Esophagus muscularis mucosa (tissue), 4 donors: ENCODE measurements at places on chromosomes 12 and 14. TPM values are rescaled to one million over a fixed set of nuclear protein-coding genes. Genes with fewer than 3 reads are reported as not detected.

Gene CLEC9A
- total RNA-seq, result not detected

Gene AKAP6
- total RNA-seq, result 35.3 TPM

DNA sequence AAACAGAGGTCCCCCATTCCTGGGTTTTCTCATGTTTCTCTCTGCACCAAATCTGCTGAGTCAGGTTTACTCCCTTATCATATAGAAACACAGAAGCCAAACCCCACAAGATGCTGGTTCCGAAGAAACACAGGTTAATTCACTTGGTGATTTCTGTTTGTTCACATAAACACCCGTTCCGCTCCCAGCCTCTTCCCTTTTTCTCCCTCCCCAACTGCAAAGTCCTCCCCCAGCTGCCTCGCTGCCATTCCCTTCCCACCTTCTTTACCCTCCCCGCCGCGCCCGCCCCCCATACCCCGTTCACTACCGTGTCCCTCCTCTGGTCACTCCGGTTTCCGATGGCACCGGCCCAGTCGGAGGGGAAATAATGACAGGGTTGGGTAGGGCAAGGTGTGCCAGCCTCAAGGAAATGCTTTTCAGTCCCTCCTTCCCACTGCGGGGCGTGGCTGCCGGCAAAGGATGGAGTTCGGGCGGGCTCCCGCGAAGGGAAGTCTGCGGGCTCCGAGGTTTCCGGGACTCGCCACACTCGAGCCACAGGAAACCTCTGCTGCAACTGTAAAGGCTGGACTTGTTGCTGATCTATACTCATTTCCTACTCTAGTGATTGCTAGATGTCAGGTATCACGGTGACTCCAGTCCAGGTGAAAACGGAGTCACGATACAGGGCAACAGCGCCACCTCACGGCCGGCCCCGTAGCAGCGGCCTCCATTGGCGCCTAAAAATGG lies at the start of gene STYK1:
STYK1 (minus strand) TSS at position 394 of the 726 bp plus-strand sequence. CDS start 39,434 bp downstream, outside the sequence.
- DNase-seq, result no peak

Gene ACRBP
- total RNA-seq, result 3.3 TPM

Gene AICDA
- not detected for total RNA-seq

Gene ADAM21
- not detected for total RNA-seq

- no peak for DNase-seq
These were observed 415.5 kb downstream of the PCNX1 start for GRCh38 chr14:71322655-71323250.

Gene FAIM2
- total RNA-seq, result 7.2 TPM

DNA sequence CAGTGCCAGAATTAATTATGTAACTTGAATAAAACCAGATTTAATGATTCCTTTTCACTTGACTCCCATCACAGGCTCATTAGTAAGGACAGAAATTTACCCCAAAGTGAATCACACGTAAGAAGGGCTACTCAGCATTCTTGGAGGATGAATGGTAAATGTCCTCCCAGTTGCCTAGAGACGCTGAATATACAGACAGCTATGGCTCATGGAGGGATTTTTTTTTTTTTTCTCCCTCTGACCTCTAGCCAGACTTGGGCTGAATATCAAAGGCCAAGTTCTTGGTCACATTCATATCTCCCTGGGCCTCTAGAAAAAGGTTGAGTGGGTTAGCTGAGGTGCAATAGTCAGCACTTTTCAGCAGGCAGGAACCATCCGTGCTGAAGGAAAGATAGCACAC lies 77.5 kb downstream of the PHLDA1 start:
- no peak for DNase-seq

Gene TGFB3
- 17.6 TPM for total RNA-seq

GRCh38 chr12:89948271-89949175 lies 239.9 kb upstream of the ATP2B1 start:
- no peak for DNase-seq

GRCh38 chr14:58872061-58872460 lies 234.3 kb downstream of the DACT1 start:
- no peak for DNase-seq

GRCh38 chr14:99036611-99037293 lies 235.2 kb downstream of the BCL11B start:
- DNase-seq, result no peak

DNA sequence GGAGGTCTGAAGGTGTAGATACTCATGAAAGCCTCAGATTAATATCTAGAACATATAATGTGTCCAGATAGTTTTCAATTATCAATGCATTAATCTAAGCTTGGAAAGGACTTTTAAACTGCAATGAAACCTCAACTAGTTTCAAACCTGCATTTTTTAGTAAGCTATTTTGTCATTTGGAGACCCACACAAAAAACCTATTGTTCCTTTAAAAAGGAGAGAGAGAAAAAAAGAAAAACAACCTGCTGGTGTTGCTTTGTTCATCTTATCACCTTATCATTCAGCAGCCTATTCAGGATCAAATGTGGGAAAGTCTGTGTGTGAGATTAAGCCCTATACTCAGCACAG lies 215.7 kb upstream of the PLEKHG7 start:
- DNase-seq, result no peak

Gene MGST1
- 45.7 TPM for total RNA-seq

Gene APOLD1
- 49.4 TPM for total RNA-seq

GRCh38 chr12:31633464-31633863 lies 26.0 kb upstream of the ETFBKMT start:
- no peak for DNase-seq

GRCh38 chr12:89965993-89966392 lies 257.4 kb upstream of the ATP2B1 start:
- DNase-seq, result no peak

DNA sequence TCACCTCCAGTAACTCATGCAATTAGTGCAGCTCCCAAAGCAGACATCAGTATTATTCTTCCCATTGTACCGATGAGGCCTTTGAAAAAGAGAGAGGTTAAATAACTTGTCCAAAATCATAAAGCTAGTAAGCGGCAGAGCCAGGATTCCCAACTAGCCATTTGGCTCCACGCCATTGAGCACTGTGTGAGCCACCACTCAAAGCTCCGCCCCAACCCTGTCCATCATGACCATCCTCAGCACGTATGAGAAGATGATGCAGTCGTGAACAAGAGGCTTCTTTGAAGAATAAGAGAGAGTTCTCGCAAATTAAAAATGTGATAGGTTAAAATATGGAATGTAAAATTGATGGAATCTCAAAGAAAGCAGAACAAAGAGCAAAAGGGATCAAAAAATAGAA lies 14.6 kb downstream of the CLMN start:
- no peak for DNase-seq

DNA sequence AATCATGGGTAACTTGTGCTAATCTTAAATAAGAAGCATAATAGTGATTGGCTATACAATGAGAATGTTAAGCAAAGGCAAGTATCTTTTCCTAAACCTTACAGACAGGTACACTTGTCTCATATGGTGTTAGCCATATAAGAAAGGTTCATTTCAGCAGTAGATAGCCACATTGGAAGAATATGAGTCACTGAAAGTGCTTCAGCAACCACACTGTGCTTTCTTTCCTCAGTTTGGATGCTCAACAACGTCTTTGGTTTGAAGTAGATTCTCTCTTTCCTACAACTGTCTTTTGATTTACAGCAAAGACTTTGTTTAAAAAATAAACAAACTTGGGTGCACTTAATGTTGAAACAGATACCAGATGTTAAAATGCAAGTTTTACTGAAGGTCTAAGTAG lies 8.9 kb downstream of the DDHD1 start:
- DNase-seq, result no peak

DNA sequence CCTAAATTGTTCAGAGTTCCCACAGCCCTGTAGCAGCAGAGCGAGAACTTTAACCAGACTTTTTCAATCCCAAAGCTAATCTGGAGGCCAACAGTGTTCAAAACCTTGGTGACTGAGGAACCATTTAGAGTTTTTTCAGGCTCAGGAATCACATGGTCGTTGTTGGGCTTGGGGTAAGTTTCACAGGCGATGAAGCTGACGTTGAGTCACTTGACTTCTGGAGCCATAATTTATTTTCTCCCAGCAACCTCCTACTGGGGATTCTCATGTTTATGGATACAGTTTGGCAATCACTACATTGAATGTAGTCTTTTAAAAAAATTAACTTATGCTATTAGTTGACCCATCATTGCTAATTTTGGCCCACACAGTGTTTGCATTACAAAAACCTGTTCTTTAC lies 34.5 kb downstream of the SSPN start:
- no peak for DNase-seq

- no peak for DNase-seq
These were observed 10.7 kb upstream of the LYZ start for GRCh38 chr12:69337311-69338090.

DNA sequence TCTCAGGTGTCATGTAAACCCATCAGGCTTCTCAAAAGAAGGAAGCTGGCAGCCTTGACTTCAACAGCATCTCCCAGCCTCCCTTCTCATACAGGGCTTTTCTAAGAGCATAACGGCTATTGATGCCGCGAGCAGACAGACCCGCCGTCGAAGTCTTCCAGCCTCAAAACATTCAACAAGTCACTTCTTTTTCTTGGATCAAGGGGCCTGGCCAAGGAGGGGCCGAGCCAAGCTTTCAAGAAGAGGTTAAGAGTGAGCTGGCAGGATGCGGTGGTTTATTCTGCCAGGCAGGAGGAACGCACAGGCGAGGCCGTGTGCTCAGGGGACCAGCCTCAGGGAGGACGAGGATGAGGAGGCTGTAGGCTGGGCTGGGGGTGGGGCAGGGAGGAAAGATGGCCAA lies 102.9 kb upstream of the RFLNA start:
- DNase-seq, result no peak

- no peak for DNase-seq
These were observed 60.4 kb downstream of the KITLG start for GRCh38 chr12:88519802-88520435.

Gene ZNF839
- total RNA-seq, result 7.6 TPM

- no peak for DNase-seq
These were observed 249.1 kb downstream of the AKAP6 start for GRCh38 chr14:32578181-32578580.
